ENCODE measurements at places on chromosomes 4 and X.

- no peak for DNase-seq
These were observed 132.6 kb downstream of the GLUD2 start for GRCh38 chrX:121179972-121180371.

GRCh38 chr4:77952457-77952856 is 89.8 kb downstream of the MRPL1 start:
- no peak for DNase-seq

- DNase-seq = no peak
These were observed 26.3 kb downstream of the ANKRD50 start for GRCh38 chr4:124686279-124686678.

- DNase-seq = peak; percentile 1
These were observed 731.9 kb upstream of the PCDH10 start for GRCh38 chr4:132417220-132417619.

DNA sequence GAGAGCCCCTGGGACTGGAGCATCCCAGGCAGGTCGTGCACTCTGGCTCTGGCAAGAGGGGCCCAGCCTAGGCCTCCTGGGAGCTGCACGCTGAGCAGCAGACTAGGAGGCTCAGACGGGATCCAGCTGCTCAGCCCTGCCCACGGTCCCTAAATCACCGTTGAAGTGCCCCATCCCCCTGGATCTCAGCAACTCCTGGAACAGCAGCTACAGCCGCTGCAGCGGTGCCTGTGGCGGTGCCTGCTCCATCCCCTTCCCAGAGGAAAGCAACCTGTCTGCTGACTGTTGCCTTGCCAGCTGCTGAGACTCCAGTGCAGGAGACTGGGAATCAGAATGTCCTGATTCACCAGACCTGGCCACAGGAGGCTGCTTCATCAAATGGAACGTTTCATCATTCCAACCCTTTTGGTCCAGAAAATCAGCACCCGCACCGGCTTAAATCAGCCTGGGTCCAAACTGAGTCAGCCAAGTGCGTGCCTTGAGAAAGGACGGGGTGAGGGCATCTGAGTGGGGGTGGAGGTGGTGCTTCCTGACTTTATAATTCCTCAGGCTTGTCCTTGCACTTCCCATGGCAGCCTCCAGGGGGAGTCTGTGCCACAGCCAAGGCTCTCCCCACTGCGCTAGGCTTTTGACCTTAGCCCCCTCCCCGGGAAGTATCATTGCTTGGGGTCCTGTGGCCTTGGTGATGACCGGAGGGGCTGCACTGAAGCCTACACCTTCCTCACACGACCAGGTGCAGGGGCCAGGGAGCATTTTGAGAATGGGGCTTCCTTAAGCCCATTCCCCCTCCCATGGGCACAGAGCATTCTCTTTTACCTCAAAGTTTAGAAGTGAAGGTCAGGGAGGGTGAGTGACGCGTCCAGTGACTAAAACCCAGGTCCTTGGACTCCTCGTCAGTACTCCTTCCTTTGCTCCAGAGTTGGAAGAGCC is 6.5 kb downstream of the ZNF185 start:
- DNase-seq = peak; percentile 58

DNA sequence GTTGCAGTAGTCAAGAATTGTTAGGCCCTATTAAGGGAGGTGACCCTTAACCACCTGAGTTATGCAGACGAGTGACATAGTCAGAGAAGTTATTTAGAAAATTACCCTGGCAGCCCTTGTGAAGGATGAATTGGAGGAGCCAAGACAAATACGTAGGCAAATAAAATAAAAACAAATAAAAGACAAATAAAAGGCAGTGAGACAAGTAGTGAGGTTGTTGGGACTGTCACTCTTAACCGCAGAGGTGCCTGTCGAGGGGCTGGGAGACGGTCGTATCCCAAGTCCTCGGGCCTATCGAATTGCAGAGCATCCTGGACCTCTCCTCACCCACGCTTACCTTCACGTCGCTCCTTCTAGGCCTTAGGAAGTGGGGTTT is 58.0 kb upstream of the ZC4H2 start:
- DNase-seq = no peak

DNA sequence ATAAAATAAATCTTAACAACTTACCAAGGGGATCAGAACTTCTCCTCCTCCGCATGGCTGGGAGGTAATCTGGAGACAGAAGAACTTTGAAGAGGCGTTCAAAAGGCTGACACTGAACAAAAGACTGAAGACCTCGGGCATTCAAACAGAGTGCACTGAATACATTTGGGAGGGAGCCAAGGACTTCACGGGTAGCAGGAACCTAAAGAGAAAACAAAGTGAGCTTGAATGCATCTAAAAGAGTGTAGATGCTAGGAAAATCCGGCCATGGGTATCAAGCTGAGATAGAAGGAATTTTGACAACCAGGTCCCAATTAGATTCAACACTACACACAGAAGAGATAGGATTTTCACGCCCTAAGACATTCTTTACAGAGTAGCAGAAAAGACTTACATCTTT is 69.6 kb downstream of the HUWE1 start:
- no peak for DNase-seq

DNA sequence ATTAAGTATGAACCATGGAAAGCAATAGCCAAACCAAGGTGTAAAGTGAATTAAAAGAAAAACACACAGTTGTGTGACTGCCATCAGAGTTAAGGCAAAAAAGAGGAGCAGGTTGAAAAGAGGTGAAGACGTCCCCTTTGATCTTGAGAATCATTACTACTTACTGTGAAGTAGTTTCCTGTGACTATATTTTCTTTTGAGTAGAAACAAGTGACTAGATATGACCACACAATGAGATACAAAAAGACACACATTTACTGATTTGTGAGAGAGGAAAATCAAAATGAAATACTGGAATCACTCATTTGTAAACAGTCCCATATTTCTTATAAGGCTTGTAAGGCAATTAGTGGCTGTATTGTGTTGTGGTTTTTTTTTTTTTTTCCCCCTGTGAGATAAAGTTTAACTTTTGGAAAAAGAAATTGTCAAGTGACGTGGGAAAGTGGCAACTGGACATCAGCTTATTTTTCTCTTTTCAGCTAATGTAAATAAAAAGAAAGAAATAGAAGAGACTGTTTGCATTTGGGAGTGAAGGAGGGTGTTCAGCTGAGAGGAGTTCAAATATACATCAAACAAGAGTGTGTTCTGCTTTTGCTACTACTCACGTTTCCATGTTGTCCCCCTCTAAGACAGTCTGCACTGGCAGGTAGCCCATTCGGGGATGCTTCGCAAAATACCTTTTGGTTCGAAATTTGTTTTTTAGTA is 106.4 kb upstream of the FTHL17 start:
- DNase-seq = no peak

DNA sequence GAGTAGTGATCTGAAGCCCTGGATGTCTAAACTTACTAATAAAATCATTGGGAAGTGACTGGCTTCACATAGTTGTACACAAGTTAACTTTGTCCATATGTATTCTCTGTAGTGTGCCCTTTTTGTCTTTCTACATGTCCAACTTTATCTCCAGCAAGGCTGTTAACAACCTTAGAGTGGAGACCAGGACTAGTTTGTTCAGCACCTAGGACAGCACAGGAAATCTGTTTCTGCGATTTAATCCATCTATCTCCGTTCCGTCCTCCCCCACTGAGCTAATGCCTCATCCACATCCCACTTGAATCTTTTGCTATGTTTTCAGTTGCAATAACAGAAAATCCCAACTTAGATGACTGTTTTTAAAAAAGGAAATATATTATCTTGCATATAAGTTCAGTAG is 3.4 kb upstream of the ARR3 start:
- peak; percentile 2 for DNase-seq

GRCh38 chr4:6674500-6675149 is 19.1 kb upstream of the S100P start:
- peak; percentile 34 for DNase-seq

Data from cardiac fibroblast (primary cell).